Midbrain (tissue), 1 donor: ENCODE measurements at places on chromosomes 3 and 15.

- DNase-seq: no peak
Observed at GRCh38 chr3:29534006-29534405, 253.1 kb downstream of the RBMS3 start.

- no peak for DNase-seq
Observed at GRCh38 chr3:135178566-135178965, 383.5 kb downstream of the EPHB1 start.

- DNase-seq: no peak
Observed at GRCh38 chr3:58531555-58531954, 5.4 kb downstream of the ACOX2 start.

- DNase-seq: no peak
Observed at GRCh38 chr3:138463724-138464490, 29.5 kb downstream of the ESYT3 start.

GRCh38 chr15:47266566-47266965 is 450.7 kb upstream of the SEMA6D start:
- no peak for DNase-seq

- no peak for DNase-seq
Observed at GRCh38 chr3:62131050-62131449, 242.3 kb downstream of the FEZF2 start.

- DNase-seq: no peak
Observed at GRCh38 chr3:117633207-117633606, 923.6 kb downstream of the TUSC7 start.

DNA sequence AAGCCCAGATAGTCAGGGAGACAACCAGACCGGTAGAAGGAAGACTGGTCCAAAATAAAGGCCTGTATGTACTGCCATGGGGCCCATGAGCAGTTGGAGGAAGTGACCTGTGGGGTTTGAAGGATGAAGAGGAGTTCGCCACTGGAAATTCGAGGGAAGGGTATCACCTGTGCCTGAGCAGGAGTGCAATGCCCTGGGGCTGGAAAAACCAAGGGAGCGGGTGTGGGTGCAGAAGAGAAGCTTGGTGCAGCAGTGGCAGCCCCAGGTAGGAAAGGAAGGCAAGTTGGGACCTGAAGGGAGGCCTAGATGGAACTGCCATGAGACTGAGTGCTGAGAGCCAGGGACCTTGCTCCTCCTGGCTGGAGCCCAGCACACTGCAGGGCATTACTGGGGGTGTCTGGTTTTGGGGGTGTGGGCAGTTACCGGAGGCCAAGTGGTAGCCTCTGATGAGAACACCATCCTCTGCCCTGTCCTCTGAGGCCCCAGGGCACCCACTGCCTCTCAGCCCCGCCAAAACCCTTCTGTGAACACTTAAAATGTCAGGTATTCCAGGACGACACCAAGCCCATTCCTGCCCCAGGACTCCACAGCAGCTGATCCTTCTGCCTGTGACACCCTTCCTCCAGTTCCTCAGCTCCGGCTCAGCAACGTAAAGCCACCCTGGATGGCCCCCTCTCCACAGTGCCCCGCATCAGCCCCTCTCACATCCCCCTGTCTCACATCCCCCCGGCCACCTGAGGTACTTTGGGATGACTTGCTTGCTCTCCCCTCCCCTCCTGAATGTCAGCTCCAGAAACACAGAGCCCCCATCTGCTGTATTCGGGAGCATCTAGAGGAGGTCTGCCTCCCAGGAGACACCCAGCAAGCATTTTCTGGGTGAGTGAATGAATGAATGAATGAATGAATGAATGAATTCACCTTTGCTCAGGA is 42.9 kb downstream of the WNT7A start:
- no peak for DNase-seq

GRCh38 chr15:48675436-48675835 is 29.9 kb upstream of the FBN1 start:
- DNase-seq: no peak

- no peak for DNase-seq
Observed at GRCh38 chr3:100753846-100754245, 44.6 kb downstream of the TFG start.

DNA sequence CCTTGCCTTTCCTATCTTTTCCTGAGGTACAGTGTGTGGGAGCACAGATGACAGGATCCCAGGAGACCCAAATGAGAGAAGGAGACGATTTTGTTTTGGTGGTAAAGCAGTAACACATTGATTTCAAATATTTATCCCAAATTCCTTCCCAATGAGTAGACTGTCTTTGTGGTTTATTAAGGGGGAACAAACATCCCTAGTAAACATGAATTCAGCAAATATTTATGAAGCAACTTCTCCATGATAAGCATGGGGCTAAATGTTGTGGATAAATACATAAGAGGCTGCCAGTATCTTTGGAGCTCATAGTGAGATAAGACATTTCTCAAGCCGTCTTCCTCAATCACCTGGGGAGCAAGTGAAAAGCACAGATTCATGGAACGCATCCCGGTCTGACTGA is 460.8 kb upstream of the CFAP20DC start:
- DNase-seq: no peak

GRCh38 chr3:113697500-113698090 is 1.2 kb upstream of the USF3 start:
- peak; percentile 48 for DNase-seq

DNA sequence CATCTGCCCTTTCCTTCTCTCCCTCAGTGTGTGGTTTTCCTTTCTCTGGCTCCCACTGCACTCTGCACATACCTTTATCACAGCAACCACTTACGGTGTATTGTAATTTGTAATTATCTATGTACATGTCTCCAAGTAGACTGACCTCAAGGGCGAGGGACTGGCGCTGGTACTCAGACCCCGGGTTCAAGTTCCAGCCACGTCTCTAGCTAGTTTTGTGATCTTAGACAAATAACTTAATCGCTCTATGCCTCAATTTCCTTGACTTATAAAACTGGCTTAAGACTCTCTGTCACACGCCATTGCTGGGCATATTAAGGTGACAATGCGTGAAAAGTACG is 607 bp upstream of the SENP2 start:
- no peak for DNase-seq

GRCh38 chr3:195512798-195513345 is 30.3 kb downstream of the PPP1R2 start:
- DNase-seq: no peak

- DNase-seq: no peak
Observed at GRCh38 chr3:39136533-39137434, 16.6 kb downstream of the CSRNP1 start.

GRCh38 chr3:9732080-9732739 is 675 bp downstream of the BRPF1 start:
- no peak for DNase-seq

DNA sequence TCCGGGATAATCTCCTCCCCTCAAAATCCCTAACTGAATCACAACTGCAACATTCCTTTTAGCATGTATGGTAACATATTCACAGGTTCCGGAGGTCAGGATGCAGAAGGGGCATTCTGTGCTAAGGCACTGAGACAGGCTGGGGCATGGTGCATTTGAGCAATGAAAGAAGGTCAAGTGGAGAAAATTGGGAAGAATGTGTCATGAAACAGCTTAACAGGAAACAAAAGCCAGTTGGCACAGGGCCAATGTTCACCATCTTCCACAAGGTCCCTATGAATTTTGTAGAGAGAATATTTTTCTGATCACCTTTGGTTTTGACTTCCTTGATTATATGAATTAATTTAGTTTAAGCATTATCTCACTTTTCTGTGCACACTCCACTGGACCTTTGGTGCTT is 587.7 kb upstream of the NR2F2 start:
- DNase-seq: no peak

- no peak for DNase-seq
Observed at GRCh38 chr15:43151688-43152087, 18.3 kb downstream of the TMEM62 start.

- DNase-seq: peak; percentile 7
Observed at GRCh38 chr15:47618241-47618640, 99.1 kb upstream of the SEMA6D start.

DNA sequence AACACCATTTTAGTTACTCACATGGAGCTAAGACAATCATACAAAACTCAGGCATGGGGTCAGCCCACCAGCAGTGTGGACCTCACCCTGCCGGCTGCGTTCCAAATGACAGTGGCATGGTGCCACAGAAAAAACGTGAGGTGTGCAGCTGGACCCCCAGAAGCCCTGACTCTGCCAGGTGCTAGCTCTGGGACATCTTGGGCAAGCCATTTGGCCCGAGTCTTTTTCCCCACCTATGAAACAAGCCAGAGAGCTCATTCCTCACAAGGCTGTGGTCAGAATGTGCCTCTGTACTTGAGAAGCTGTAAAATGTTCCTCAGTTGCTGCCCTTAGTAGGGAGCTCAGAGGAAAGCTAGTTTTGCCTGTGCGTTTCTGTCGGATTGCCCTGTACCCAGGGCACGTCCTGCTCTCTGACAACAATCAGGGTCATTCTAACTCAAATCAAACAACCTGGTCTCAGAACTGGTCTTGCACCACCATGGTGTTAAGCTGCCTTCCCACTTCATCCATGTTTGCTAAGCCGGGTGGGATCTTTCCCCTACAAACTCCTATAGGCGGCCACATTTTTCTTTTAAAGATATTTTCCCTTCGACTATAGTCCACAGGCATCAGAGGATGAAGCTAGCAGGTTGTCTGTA is 44.9 kb downstream of the LIPC start:
- no peak for DNase-seq

DNA sequence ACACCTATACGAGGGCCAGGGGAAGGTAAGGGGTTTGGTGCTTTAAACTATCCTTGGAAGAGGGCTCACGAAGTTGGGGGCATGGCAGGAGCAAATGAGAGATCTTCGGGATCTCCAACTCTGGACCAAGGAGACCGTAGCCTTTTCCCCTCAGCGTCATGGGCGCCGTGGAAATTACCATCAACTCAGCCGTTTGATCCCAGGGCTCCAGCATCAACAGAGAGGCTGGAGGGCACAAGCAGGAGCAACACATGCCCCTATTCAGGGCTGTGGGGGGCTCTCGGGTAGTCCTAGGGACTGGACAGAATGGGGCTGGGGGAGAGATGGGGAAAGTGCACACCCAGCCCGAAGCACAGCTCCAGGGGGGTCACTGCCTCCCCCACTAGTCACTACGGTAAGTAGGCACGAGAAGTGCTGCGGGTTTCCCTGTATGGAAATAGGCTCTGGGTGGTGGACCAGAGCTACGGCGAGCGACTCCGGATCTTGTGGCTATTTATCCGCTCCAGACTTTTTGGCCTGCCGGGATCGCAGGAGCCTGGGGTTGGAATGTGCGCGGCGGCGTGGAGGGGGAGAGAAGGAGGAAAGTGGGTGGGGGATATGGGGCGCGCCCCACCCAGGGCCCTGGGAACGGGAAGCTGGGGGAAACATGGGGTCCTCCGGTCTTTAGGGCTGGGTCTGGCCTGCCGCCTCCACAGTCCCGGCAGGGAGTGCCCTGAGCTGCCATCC is 539 bp upstream of the LAMB2 start:
- peak; percentile 78 for DNase-seq

DNA sequence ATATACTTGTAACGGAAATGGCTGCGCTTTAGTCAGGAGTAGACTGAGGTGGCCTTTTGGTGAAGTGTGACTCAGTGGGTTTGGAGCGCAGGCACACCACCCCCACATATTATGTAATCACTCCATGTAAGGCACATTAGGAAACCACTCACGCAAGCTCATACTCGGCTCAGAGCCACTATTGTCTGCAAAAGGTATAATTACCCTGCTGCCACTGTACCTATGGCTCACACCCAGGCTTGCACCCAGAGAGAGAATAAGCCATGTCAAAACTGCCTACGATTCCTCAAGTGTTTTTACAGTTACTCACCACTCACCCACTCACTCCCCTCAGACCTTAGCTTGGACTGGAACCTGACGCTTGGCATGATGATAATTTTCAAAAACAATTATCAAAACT is 611.9 kb upstream of the CCDC54 start:
- DNase-seq: no peak

GRCh38 chr3:54127499-54128056 is 5.2 kb downstream of the CACNA2D3 start:
- DNase-seq: no peak

GRCh38 chr15:75840659-75841058 is 2.6 kb upstream of the UBE2Q2 start:
- no peak for DNase-seq

GRCh38 chr3:190646996-190647395 is 133.1 kb downstream of the IL1RAP start:
- DNase-seq: no peak

DNA sequence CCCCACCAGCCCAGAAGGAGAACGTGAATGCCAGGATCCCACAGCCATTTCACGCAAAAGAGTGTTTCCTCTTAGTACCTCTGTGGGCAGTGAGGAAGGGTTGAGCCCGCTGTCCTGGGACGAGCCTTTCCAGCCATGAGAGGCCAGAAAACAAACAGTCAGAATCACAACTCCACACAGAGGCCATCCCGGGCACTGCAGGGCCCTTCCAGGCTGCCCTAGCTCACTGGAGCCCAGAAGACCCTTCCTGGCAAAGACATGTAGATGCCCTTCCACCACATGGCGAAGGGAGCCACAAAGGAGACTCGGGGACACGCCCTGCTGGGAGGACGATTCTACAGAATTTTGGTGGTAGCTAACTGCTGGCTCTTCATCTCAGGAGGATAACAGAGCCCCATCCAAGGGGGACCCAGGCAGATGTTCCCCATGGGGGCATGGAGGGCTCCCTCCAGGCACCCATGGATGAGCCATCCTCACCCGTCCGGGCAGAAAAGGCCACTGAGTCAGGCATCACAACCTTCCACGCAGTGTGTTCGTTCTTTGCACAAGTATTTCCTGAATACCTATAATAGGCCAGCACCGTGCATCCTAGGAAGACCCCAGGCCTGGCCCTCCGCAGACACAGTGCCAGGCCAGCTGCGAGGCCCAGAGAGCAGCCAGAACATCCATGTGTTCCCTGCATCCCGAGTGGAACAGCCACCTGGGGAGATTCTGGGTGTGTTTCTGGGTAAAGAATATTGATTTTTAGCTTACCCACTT is 47.2 kb downstream of the SLC12A8 start:
- peak; percentile 21 for DNase-seq

- DNase-seq: no peak
Observed at GRCh38 chr3:151964743-151965142, 91.3 kb downstream of the SUCNR1 start.
